ENCODE measurements at places on chromosomes 4 and X. TPM values are rescaled to one million over a fixed set of nuclear protein-coding genes. Genes with fewer than 3 reads are reported as not detected.

- DNase-seq, result no peak
Observed at GRCh38 chr4:95798727-95799126, 41.2 kb upstream of the PDHA2 start.

DNA sequence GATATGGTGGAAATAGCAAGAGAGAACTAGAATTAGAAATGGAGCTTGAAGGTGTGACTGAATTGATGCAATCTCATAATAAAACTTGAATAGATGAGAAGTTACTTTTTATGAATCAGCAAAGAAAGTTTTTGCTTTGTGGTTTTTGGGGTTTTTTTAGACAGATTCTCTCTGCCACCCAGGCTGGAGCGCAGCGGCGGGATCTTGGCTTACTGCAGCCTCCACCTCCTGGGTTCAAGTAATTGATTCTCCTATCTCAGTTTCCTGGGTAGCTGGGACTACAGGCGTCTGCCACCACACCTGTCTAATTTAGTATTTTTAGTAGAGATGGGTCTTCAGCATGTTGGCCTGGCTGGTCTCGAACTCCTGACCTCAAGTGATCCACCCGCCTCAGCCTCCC, 23.7 kb upstream of the NEIL3 start:
- DNase-seq, result no peak

DNA sequence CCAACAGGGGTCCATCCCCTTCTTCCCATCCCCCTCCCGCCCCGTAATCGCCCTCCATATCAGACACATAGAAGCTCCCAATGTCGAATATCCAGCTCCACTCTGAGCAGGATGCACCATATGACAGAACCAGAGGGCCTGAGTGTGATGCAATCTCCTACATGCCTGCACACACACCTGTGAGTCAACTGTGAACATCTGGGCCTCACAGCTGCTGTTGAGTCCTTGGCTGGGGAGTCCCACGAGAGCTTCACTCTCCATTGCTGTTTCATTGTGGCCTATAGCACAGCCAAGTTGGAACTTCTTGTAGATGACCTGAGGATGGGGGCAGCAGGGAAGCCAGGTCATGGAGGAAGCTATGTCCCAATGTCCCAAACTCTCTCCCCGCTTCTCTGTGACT, 8.2 kb downstream of the SLC38A5 start:
- DNase-seq, result no peak

GRCh38 chrX:91137883-91138282, 296.8 kb upstream of the PABPC5 start:
- no peak for DNase-seq

DNA sequence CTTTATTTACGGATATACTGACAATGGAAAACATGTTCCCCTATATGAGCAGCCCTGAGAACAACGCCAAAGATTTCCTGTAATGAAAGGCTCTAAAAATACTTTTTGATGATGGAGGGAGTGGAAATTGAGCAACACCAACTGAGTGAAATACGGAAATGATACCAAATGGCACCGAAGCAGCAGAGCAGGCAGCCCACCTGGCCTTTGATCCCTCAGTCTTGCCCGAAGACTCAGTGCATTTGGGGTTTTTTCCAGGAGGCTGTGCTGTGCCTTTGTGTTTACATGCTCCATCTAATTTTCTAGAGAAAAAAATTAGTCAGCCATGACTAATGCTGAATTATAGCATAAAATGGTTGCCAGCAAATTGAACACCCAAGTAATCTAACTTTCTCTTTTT, 169.9 kb upstream of the RBPJ start:
- no peak for DNase-seq

GRCh38 chr4:10144966-10145365, 28.4 kb upstream of the WDR1 start:
- no peak for DNase-seq

DNA sequence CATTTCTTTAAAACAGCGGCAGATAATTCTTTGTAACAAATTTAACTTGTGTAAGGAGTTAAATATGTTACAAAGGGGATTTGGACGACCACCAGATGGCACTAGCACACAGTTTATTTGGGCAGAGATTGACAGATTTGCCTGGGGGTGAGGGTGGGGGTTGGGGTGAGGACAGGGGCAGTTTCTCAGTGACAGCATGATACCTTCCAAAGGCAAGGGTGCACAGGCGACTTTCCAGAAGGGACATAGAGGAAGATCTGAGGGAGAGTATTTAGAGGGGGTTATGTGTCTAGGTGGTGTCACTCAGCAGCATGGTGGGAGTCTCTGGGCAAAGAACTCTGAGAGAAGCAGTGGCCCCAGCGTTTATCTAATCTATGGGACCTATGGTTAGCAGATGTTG, 9.6 kb upstream of the TMA16 start:
- no peak for DNase-seq

GRCh38 chr4:57492251-57492878, 382.2 kb upstream of the IGFBP7 start:
- DNase-seq, result no peak

The FRG2 gene
- not detected for total RNA-seq

The GPR78 gene
- not detected for total RNA-seq

The RBMXL3 gene
- total RNA-seq, result not detected

The CDKL5 gene
- 75.0 TPM for total RNA-seq

The TEX13D gene
- not detected for total RNA-seq
